ENCODE measurements at places on chromosomes 2 and 18. TPM values are rescaled to one million over a fixed set of nuclear protein-coding genes. Genes with fewer than 3 reads are reported as not detected.

DNA sequence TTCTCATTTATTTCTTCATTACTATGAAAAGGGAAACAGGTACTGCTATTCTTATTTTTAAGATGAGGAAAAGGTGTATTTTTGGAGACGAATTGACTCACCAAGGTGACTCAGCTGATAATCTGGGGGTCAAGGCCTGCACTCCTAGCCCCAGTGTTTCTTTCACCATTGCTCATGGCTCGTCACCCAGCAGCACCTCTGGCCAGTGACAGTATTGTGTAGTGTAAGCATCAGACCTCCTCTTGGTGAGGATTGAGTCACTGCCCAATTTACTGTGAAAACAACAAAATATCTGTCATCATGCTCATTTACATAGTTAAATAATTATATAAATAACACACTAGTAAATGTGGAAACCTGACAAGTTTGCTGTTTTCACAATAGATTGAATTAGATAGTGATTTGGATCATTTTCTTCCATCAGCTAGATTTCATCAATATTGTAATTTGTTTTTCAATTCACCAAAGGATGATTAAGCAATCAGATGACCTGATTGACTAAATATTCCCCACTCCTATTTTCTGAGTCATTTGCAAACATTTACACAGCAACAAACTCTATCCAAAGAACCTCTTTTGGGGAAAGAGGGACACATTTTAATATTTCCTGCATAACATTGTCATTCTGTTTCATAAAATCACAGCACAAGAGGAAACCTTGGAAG, 492.8 kb upstream of the RAB12 start:
- no peaks in the 10 kb centered on the region for H3K27me3 ChIP-seq
- H3K4me1 ChIP-seq = no peaks in the 10 kb centered on the region
- no peak overlapping the region for H3K27ac ChIP-seq
- DNase-seq = no peak

DNA sequence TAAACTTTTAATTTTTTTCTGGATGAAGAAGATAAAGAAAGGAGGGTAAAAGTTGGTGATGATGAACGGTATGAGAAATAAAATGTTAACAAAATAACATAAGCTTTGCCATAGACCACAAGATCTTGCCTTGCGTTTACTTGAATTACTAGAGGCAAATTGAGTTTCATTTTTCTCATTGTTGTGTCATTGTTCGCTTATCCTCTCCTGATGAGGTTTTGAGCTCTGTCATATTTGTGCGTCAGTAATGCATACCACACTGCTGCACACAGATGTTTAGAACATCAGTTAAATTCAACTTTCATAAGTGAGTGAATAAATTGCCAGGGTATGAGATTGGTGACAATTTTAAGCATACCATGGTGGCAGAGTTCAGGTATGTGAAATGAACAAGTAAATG, 843.6 kb downstream of the SUCLG1 start:
- no peaks in the 10 kb centered on the region for H3K27me3 ChIP-seq
- H3K27ac ChIP-seq = no peak overlapping the region
- no peak for DNase-seq

DNA sequence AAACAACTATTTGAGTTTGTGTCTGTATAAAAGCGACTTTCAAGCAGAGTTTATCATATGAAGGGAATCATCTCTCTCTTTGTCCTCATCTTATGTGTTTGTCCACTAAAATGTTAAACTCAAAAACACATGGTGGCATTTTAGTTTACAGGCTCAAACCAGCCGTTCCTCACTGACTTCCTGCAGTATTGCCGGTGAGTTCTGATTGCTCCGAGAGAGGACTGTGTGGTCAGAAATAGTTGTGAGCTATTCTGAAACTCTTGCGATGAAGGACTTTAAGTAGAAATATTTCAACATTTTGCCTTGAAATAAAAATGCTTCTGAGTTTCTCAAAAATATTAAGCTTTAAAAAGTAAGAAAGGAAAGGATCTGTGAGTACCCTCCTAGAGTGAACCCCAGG, 163.2 kb upstream of the CAVIN2 start:
- no peak for DNase-seq
- H3K4me3 ChIP-seq = no peak overlapping the region
- H3K27me3 ChIP-seq = peaks cover 1% of the 10 kb centered on the region
- no peaks in the 10 kb centered on the region for H3K36me3 ChIP-seq

DNA sequence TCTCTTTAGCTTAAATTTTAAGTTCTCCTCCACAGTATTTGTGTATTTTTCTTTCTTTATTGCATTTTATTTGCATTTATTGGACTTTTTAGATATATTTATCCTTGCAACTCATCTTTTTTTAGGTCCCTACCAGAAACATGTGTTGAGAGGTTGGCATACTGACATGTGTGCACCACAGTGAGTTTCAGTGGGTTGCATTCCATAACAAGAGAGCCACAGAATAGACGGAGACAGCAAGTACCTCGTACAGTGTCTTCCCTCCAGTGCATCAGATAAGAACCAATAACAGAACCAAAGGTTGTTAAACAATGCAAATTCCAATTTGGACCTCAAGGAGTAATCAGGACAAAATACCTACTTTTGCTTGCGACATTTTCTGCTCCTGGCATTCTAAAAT, 111.9 kb downstream of the DNAH7 start:
- H3K27ac ChIP-seq = no peak overlapping the region
- no peak overlapping the region for H3K4me3 ChIP-seq
- no peaks in the 10 kb centered on the region for H3K27me3 ChIP-seq
- no peaks in the 10 kb centered on the region for H3K4me1 ChIP-seq
- H3K36me3 ChIP-seq = no peaks in the 10 kb centered on the region

- no peak for DNase-seq
- no peaks in the 10 kb centered on the region for H3K4me1 ChIP-seq
- no peak overlapping the region for H3K4me3 ChIP-seq
- H3K27ac ChIP-seq = no peak overlapping the region
- H3K27me3 ChIP-seq = no peaks in the 10 kb centered on the region
Measured at GRCh38 chr2:20626698-20627513, 24.0 kb downstream of the HS1BP3 start.

The PSTPIP2 gene
- 17.8 TPM for total RNA-seq
